Effector memory CD8-positive, alpha-beta T cell (primary cell): ENCODE measurements at places on chromosomes 7 and 10.
A peak's percentile ranks its signal among the peaks of the same experiment; 100 is the strongest.

DNA sequence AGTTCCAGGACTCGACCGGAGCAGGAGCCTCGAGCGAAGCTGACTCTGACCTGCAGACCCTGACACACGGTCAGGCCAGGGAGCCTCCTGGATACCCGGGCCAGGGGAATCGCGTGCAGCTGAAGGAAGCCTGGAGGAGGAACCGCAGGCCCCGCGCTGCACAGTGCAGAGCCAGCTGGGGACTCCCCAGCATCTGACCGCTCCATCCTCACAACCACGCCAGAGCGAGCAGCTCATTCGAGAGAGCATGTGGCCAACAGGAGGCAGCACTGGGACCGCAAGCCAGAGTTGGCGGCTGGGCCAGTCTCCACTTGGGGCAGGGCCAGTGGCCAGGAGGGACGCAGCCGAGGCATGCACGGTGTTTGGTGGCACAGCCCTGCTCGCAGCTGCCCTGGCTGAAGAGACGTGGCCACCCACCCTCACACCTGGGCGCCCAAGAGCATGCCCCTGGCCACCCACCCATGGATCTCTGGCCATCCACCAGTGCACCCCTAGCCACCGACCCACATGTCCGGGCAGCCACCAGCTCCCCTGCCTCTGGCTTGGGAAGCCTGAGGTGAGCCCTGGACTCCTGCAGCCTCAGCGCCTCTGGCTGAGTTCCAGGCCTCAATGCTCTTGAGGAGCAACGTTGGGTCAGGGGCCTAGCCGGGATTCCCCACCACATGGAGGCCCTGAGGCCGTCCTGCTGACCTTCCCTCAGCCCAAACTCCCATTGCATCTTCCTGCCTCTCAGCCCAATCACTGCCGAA, 213.9 kb downstream of the ELFN1 start:
- DNase-seq = no peak

DNA sequence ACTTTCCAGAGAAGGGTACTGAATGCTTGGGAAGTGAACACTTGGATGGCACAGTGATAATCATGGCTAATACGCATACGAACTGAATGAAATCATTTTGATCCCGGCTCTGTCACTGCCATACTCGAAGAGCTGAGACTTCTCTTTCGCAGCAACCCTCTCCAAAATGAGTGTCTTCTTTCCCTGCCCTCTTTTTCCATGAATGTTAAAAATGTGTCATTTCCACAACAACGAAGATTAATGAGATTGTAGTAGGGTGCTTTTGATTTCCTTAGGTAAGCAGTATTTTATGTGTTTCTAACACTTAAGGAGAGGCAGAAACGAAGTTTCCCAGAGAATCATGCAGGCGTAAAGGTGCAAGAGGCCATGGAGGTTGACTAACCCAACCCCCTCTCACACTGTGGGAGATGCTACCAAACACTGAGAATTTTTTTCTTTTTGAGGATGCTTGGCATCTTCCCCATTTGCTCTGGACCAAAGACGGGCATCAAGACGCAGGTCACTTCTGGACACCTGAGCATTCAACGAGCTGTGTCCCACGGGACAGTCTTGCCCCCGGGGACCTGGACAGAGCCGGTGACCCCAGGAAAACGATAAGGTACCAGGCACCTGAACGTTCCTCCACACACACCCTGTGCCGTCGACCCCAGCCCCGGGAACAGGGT, 823 bp downstream of the COPG2 start:
- peak; percentile 1 for DNase-seq

DNA sequence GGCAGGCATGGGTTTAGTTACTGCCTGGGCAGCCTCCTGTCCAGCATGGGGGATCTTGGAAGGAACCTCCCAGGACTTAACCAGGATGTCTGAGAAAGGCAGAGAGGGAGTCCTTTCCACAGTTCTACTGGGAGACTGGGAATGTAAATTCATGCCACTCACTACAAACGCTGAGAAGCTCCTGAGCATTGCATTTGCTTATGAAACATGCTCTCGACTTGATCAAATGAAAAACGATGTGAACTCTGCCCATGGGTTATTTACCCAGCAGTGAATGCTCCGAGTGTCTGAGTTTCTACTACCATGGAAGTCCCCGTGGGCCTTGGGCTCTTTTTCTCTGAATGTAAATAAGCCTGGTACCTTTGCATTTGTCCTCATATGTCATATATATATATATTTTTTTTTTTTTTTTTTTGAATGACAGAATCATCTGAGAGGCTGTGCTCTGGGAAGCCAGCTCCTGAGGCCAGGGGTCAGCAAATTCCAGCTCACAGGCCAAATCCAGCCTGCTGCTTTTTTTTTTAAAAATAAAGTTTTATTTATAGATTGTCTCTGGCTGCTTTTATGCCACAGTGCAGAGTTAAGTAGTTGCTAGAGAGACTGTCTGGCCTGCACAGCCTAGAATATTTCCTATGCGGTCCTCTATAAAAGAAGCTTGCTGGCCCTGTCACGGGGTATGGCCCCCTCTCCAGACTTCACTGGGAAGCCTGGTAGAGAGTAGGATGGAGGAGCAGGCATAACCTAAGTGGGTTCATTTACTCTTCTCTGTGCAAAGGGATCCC, 21.4 kb upstream of the RAPGEF5 start:
- DNase-seq = no peak

- no peak for DNase-seq
Observed at GRCh38 chr10:77849039-77849664, 77.4 kb downstream of the DLG5 start.

GRCh38 chr7:142560166-142560565, 189.1 kb upstream of the PRSS1 start:
- no peak for DNase-seq

DNA sequence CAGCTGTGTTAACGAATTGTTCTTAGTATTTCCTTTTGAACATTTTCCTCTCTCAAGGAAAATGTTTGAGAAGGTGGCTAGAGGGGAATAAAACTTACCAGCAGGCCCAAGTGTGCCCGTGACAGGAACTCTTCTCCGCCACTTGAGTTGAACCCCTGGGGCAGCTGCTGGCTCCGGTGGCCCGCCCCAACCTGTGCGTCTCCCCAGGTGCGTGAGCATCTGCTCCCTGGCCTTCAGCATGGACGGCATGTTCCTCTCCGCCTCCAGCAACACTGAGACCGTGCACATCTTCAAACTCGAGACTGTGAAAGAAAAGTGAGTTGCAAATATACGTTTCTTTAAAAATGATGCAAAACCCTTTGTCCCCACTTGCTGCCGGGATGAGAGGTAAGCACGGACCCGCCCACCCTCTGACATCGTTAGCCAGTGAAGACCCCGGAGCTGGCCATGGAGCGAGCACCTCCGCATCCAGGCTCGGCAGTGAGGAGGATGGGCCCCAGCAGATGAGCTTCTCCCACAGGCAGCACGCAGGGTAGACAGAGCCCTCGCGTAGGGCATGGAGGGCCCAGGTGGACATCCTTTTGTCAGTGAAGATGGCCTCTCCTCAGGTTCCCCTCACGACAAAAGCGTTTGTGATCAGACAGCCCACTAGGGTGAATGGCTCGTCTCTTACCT, 35.7 kb downstream of the WIPI2 start:
- DNase-seq = no peak

DNA sequence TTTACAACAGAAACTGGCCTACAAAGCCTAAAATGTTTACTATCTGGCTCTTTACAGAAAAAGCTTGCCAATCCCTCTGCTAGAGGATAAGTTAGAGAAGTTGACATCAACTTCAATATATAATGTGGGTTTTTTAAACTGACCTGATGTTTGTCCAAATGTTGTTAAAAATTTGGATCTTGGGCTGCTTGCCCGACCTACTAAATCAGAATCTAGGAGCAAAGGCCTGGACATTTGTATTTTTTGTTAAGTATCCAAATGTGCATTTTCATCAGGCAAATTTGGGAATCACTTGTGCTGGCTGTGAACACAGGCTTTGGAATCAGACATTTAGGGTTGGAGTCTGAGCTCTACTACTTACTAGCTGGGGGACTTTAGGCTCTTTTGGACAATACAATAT, 252.7 kb upstream of the CSTF2T start:
- DNase-seq = no peak

GRCh38 chr7:106779877-106780276, 85.2 kb upstream of the PIK3CG start:
- DNase-seq = no peak

DNA sequence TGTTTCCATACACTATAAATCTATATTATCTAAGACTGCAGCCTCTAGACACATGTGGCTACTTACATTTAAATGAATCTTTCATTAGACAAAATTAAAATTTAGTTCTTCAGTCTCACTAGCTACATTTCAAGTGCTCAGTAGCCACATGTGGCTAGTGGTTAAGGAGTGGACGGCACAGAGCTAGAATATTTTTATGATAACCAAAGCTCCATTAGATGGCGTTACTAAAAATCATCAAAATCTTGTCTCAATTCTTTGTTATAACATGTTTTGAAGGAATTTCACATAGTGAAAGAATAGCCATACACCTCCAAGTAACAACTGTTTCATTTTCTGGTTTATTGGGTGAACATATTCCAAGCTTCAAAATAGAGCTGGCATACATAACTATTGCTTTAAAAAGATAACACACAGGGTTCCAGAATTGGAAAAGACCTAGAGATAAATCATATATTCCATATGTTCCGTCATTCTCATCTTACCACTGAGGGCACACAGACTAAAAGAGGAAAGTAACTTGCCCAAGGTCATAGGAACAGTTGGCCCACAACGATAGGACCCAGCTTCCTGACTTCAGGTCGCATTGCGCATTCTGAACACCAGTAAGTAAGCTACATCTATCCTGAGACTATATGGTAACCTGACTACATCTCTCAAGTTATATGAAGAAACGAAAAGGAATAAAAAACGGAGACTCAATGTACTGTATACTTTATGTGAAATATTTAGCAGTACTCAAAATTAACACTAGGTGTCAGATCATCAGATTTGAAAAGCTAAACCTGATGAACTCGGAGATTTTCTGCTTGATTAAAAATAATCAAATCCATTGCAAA, 66.6 kb downstream of the CAV1 start:
- no peak for DNase-seq

- DNase-seq = no peak
Observed at GRCh38 chr7:39631736-39632308, 8.4 kb downstream of the RALA start.

- DNase-seq = no peak
Observed at GRCh38 chr10:133444342-133445267, 9.1 kb upstream of the SCART1 start.

- DNase-seq = no peak
Observed at GRCh38 chr7:159218170-159218569, 73.5 kb upstream of the VIPR2 start.

GRCh38 chr7:95470452-95470851, 15.3 kb upstream of the ASB4 start:
- no peak for DNase-seq

GRCh38 chr10:130652544-130652943, 516.4 kb downstream of the GLRX3 start:
- DNase-seq = no peak

GRCh38 chr10:70575874-70576802, 26.4 kb downstream of the PRF1 start:
- peak; percentile 50 for DNase-seq

GRCh38 chr10:124496150-124496549, 34.5 kb downstream of the LHPP start:
- DNase-seq = no peak

- DNase-seq = no peak
Observed at GRCh38 chr7:75691793-75692543, 46.8 kb downstream of the HIP1 start.

GRCh38 chr7:131747658-131748232, 191.3 kb upstream of the PODXL start:
- DNase-seq = no peak

GRCh38 chr10:59891349-59891748, 15.0 kb downstream of the CCDC6 start:
- DNase-seq = no peak

DNA sequence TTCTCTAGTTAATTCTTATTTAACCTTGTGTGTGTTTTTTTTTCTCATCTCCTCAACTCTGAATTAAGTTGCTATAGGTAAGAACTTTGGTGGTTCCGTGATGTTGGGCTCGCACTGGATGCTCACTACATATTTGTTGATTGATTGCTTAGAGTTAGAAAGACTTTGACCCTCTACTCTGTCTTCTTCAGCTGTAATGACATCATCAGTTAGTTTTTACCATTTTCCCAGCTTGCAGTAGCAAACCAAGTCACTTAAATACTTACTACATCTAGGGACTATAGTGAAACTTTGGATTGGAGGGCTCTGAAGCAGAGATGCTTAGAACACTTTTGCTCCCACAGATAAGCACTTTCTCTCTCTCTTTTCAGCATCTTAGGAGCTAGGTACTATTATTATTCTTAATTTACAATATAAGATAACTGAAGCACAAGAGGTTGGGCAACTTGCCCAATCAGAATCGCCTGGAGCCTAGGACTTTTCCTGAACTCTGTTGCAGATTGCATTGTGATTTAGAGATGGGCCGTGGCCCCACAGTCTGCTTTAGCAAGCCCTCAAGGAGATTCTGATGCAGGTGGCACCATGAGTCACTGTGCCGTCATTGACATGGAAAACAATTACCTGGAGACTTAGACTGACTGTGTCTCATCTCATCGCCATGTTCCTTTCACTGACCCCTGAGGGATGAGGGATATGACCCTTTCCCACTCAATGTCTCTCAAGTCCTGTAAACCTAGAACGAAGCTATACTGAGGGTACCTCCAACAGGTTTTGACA, 471.9 kb upstream of the PODXL start:
- DNase-seq = no peak

- no peak for DNase-seq
Observed at GRCh38 chr7:40403703-40404476, 269.1 kb downstream of the SUGCT start.

DNA sequence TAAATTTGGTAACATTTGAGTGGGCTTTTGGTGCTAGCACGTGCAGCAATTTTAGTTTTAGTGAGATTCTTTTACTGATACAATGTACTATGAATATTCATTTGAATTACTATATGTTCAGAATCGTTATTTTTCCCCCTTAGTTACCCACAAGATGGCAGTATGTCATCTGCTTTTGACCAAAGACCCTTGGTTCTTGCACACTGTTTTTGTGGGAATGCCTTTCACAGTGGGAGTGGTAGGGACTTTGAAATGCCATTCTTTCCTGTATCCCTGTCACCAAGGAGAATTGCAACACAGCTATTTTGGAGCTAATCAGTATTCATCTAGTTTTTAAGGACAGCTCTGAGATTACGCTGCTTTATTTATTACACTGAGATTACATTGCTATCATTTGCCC, 40.6 kb downstream of the SEC23IP start:
- no peak for DNase-seq
